Mesenchymal stem cell (in vitro differentiated cells and primary cell): ENCODE measurements at places on chromosomes 1 and 21.
A peak's percentile ranks its signal among the peaks of the same experiment; 100 is the strongest.

DNA sequence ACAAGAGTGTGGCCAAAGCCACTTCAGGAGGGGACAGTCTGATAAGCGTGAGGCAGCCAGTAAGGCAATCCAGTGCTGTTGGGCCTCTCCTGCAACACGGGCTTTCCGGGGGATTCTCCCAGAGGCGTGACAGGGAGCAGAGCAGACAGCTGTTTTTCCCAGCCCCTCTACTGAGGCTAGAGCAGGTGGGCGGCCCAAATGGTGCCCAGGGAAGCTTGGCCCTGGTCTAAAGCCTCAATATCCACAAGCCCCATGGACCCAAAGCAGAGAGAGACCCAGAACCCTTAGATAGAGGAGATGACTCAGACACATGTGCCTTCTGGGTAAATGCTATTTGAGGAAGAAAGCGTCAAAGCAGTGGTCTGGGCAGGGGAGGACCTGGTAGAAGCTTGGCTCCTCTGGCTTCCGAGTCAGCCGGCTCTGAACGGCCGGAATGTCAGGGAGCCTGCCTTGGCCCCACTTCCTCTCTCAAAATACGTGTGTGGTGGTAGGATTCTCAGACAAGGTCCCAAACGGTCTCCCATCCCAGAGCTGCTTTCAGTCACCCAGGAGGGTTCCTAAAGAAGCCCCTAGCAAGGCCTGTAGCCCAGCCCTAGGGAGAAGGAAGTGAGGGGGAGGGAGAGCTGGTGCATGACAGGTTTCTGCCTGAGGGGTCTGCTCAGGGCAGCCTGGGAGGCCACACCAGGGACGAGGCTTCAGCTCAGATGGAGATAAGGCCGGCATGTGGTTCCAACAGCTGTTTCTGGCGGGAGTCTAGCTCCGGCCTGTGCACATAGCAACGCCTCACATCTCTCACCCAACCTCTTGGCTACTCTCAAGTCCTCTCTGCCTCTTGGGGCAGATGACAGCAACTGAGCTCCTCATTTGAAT, 28.8 kb downstream of the PIK3C2B start:
- DNase-seq: no peak

DNA sequence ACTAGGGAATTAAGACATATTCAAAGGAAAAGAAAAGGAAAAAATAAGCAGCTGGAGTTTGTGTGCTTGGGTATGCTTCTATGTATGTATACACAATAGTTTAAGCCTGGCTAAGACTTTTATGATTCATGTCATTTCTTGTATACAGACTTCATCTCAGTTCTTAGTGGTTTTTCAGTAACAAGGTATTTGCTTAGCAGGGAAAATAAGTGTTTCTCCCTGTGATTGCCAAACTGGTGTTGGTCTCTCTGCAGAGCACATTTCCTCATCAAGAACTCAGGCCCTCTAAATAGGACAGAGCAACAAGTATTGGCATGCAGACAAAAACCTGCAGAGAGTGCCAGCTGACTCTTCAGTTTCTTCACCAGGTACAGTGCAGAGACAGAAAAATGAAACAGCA, 484.4 kb upstream of the ZRANB2 start:
- peak; percentile 4 for DNase-seq

- no peak for DNase-seq
These were observed 111.3 kb downstream of the NOS1AP start for GRCh38 chr1:162180813-162181212.

GRCh38 chr1:35449334-35450008, 107.7 kb downstream of the KIAA0319L start:
- DNase-seq: peak; percentile 96
